ENCODE measurements at places on chromosomes 1 and 21. TPM values are rescaled to one million over a fixed set of nuclear protein-coding genes. Genes with fewer than 3 reads are reported as not detected.

- H3K36me3 ChIP-seq = peaks cover 22% of the 10 kb centered on the region
- no peak overlapping the region for H3K27ac ChIP-seq
- no peak overlapping the region for H3K4me3 ChIP-seq
- no peaks in the 10 kb centered on the region for H3K27me3 ChIP-seq
Observed at GRCh38 chr21:46187814-46188213, 3.6 kb upstream of the SPATC1L start.

The THAP3 gene
- 6.0 TPM for polyA plus RNA-seq

DNA sequence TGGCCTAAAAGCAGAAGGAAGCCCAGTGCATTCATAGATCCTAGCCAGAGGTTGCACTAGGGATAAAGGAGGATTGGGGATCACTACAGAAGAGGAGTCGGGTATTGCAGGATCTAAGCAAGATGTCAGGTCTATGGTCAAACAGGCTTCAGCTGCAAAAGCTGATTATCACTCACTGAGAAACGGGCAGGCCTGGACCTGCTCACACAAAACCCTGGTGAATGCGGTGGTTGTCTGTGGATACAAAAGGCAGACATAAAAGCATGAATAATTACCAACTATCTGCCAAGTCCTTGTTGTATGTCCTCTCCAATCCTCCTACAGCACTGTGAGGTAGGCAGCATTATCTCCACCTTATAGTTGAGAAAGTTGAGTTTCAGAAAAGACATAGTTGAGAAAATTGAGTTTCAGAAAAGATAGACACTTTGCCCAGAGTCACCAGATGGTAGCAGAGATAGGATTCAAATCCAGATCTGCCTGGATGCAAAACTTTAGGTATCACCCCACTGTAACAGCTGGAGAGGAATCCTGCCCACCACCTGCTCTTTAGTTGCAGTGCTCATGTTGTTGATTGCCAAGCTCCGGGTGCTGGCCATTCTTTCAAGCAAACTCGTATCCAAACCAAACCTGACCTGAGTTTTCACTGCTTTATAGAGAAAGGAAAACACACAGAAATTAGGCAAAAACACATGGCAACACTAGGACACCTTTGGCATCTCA, 49.6 kb upstream of the HOOK1 start:
- peak overlapping the region; percentile 50 for H3K27ac ChIP-seq
- H3K27me3 ChIP-seq = no peaks in the 10 kb centered on the region
- peaks cover 49% of the 10 kb centered on the region for H3K4me1 ChIP-seq
- H3K36me3 ChIP-seq = no peaks in the 10 kb centered on the region
- peak; percentile 75 for DNase-seq
- no peak overlapping the region for H3K4me3 ChIP-seq

The NHLH1 gene
- 0.13 TPM for polyA plus RNA-seq

GRCh38 chr1:231724876-231725647, 98.5 kb downstream of the DISC1 start:
- H3K36me3 ChIP-seq = no peaks in the 10 kb centered on the region
- no peak overlapping the region for H3K4me3 ChIP-seq

DNA sequence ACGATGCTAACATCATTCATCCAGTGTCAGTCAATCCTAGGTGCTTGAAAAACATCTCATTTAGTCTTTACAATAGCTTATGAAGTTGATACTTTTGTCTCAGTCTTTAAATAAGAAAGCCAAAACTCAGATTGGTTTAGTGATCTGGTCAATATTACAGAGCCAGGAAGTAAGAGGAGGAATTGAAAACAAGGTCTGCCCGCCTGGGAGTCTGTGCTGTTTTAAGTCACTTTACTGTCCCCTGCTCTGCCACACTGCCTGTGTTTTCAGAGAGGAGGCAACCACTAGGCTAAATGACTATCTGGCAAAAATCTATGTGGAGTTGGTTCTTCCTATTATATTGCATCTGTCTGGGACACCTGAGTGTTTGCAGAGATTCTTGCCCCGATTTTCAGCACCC, 62.3 kb downstream of the ST6GALNAC3 start:
- H3K27me3 ChIP-seq = no peaks in the 10 kb centered on the region
- no peak for DNase-seq
- H3K4me1 ChIP-seq = no peaks in the 10 kb centered on the region
- no peaks in the 10 kb centered on the region for H3K36me3 ChIP-seq
- H3K4me3 ChIP-seq = no peak overlapping the region

The DNM3 gene
- polyA plus RNA-seq = 2.0 TPM
